ENCODE measurements at places on chromosomes 2 and 18.

GRCh38 chr2:50513724-50514123, 518.2 kb downstream of the NRXN1 start:
- no peak for DNase-seq

GRCh38 chr18:37499044-37499443, 66.6 kb downstream of the CELF4 start:
- no peak for DNase-seq

GRCh38 chr18:74722237-74722636, 124.6 kb downstream of the ZNF407 start:
- no peak for DNase-seq

DNA sequence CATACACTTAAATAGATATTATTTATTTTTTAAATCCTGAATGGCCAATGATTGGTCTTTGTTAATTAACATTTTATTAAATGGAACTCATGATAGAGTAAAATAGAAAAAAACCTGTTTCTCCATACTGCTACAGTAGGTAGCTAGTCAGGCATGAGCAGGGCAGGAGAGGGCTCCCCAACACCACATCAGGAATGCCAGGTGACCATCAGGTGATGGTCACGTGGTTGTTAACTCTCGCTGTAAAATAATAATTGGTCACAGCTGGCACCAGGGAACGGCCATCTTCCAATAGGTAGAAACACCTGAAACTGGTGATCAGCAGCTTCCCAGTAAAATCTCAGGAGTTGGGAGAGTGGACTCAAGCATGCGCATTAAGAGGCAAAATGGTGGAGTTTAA, 172.2 kb downstream of the MEIS1 start:
- DNase-seq: no peak

DNA sequence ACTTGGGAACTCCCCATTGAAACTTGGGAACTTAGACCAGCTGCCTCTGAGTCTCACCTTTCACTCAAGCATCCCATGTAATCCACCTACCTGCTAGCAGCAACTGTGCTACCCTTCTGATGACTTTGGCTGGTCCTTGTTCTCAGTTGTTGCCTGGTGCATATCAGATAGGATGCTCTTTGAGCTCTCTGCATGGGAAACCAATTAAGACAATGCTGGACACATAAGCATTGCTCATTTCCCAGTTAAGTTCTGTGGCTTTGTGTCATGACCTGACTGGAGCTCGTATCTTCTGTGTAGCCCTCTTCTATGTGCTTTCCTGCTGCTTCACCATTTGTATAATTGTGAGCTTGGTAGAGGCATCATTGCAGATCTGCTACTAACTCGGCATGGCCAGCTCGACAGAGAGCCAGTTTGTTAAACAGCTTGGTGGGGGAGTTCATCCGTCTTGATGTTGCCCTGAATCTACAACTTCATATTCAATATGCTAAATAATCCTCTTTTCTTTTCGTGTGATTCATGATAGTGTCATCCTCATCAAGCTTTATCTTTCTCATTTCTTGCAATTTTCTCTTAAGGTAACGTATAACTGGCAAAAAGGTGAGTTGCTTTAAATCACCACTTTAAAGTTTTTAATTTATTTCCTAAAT, 447.5 kb upstream of the SLC14A2 start:
- DNase-seq: no peak

- DNase-seq: no peak
Measured at GRCh38 chr2:109430329-109430636, 183.5 kb downstream of the SEPTIN10 start.

GRCh38 chr18:56139372-56139771, 499.0 kb downstream of the TXNL1 start:
- no peak for DNase-seq

- no peak for DNase-seq
Measured at GRCh38 chr18:60200558-60200957, 172.0 kb downstream of the MC4R start.

- no peak for DNase-seq
Measured at GRCh38 chr18:76878426-76878825, 56.1 kb downstream of the ZNF236 start.

DNA sequence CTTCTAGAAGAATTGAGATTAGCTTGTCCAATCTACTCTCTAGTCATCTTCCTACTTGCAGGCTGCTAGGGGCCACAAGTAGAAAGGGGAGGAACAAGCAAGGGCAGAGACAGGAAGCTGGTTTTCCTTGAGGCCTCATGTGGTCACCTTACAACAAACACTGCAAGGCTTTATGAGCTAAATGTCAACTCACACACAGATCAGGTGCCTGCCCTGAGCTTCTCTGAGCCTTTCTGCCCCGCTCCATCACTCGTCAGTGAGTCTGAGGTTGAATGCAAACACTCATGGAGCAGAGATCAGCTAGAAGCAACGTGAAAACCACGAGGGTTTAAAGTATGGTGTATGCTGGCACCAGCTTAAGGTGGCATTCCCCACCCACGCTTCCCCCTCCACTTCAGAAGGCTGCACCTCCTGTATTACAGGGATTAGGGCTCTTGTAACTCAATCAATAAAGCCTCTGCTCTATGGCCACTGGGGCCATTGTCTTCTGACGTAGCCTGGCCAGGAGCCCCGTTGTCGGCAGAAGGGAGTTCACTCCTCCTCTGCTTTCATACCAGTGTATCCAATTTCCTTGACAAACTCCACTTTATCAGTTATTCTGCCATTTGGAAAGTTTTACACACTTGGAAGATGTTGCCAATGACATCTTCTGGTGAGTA, 5.4 kb upstream of the CRYGC start:
- no peak for DNase-seq

DNA sequence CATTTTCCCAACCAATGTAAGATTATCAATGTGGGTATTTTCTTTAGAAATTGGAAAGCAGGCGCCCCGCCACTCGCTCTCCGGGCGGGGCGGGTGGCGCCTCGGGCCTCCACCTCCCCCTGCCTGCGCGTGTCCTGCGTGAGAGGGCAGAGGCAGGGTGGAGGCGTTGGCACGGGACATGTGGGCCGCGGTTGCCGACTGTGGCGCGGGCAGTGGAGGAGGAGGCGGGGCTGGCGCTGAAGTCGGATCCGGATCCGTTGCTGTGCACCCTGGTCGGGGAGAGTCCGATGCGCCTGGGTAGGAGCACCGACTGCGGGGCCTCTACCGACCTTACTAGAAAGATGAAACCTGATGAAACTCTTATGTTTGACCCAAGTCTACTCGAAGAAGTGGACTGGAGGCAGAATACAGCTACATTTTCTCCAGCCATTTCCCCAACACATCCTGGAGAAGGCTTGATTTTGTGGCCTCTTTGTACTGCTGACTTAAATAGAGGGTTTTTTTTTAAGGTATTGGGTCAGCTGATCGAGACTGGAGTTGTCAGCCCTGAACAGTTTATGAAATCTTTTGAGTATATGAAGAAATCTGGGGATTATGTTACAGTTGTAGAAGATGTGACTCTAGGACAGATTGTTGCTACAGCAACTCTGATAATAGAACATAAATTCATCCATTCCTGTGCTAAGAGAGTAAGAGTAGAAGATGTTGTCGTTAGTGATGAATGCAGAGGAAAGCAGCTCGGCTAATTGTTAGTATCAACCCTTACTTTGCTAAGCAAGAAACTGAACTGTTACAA, 37.9 kb downstream of the PMS1 start:
- no peak for DNase-seq
